ENCODE measurements at places on chromosomes 7 and 10.

GRCh38 chr10:119478111-119478802 lies 64.3 kb downstream of the RGS10 start:
- no peak for DNase-seq

DNA sequence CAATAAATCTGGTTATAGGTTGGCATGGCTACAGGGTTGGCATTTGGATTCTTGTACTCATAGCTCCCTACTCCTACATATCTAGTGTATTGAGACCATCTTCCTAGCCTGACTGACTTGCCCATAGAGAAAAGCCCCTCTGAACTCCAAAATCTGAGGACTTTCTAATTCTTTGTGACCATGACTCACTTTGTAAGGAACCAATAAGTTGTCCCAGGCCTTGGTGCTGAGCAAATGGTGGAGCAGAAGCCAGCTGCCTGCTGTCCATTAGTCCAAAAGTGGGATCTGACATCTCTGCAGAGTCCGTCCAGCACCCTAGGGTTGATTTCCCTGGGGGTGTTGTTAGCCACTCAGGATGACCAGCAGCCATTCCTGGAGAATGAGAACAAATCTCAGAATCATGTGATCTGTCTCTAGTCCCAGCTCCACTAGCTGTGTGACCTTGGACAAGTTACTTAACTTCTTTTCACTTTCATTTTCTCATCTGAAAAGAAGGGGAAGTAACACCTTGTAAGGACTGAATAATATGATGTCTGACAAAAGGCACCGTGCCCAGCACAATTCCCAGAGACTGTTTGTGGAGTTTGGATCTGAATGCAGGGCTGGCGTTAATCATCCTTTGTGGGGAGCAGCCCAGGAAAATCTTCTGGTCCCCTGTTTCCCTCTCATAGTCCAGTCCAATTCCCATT lies 44.1 kb downstream of the MTURN start:
- DNase-seq: no peak

DNA sequence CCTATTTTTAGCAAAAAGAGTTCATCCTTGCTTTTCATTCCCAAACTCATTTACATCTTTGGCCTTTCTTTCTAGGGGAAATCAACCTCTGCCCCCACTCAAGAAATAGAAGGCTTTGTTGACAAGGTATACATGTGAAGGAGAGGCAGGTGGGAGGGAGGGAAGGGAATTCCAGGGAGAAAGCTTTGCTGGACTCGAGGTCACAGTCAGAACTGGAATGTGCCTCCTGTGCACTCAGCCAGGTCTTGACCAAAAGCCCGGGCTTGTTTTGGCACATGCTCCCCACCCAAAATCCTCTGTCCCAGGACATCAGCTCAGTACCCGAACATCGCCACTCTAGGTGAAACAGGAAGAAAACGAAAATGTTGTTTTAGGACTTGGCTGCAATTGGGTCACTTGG lies 61.3 kb downstream of the ABLIM1 start:
- DNase-seq: no peak

DNA sequence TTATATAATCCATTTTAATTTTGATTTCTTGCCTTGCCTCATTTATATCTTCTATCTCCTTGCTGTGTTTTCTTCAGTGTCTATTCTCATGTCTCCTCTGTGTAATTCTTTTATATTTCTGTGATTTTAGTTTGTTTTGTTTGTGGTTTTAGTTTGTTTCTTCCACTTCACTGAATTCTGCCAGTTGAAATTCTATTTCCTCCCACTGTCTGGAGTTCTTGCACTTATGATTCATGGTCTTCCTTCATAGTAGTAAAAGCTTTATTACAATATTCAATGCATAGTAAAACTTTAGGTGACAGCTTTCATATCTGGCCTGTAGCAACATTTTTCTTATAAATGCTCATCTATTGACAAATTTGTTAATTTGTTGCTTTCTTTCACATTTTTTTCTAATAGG lies 113.3 kb downstream of the MAGI2 start:
- no peak for DNase-seq

Data from stimulated activated CD4-positive, alpha-beta T cell treated with anti-CD3 and anti-CD28 coated beads, Interleukin-1b, Interleukin-23, amount 100 ng/mL, for 1 hour (primary cell).